ENCODE measurements at places on chromosomes 11 and 22.

- DNase-seq: no peak
Measured at GRCh38 chr11:93756748-93757147, 15.3 kb downstream of the C11orf54 start.

DNA sequence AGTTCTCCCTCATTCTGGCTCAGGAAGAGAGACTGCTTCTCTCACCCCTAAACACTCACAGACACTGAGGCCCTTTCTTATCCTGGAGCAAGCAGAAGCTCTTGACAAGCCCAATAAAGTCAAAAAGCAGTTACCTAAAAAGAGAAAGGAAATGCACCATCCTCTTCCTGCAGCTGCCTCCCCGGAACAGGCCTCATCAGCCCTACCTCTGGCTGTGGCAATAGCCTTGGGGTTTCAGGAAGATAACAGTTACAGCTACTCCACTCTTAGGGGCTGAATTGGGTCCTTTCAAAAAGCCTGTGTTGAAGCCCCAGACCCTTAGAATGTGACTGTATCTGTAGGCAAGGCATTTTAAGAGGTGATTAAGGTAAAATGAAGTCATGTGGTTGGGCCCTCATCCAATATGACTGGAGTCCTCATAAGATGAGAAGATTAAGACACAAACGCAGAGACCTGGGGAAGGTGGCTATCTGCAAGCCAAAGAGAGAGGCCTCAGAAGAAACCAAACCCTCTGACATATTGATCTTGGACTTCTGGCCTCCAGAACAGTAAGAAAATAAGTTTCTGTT, 3.5 kb upstream of the LGALS12 start:
- DNase-seq: no peak

GRCh38 chr11:58259983-58260382, 8.1 kb downstream of the OR10W1 start:
- no peak for DNase-seq

- DNase-seq: no peak
Measured at GRCh38 chr11:12287374-12288211, 89.8 kb upstream of the PARVA start.

- DNase-seq: no peak
Measured at GRCh38 chr11:1648653-1649420, 19.3 kb downstream of the KRTAP5-5 start.

Data from SIG-M5 (cell line).